G401 (cell line): ENCODE measurements at places on chromosomes 3 and 15.

- DNase-seq, result peak; percentile 76
Measured at GRCh38 chr3:17057321-17057720, 172.6 kb downstream of the PLCL2 start.

GRCh38 chr3:13477943-13478342 lies 2.2 kb upstream of the HDAC11 start:
- DNase-seq, result no peak

DNA sequence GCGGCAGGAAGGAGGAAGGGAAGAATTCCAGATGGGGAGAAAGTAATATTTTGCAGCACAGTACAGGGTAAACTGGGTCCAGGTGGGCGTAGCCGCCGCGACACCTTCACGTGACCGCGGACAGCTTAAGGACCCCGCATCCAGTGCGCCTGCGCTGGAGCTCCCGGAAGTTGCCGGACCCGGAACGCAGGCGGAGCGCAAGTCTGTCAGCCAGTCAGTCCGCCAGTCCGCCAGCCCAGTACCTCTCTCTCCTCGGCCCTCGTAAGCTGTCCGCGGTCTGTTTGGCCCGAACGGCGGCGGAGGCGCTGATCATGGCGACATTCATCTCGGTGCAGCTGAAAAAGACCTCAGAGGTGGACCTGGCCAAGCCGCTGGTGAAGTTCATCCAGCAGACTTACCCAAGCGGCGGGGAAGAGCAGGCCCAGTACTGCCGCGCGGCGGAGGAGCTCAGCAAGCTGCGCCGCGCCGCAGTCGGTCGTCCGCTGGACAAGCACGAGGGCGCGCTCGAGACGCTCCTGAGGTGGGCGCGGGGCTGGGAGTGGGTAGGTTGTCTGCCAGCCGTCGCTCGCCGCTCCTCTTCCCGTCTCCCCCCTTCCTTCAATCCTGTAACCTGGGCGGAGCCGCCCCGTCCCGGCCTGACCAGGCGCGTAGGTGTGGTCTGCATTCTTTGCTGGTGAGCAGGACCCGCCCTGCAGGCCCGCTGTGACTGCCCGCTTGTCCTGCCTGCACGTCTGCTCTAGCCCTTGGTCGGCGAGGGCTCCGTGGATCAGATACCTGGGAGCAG lies at the start of gene PDCD6IP:
PDCD6IP (plus strand) TSS at position 213 of the 784 bp plus-strand sequence; CDS start at position 312, 99 bp downstream.
- peak; percentile 88 for DNase-seq

DNA sequence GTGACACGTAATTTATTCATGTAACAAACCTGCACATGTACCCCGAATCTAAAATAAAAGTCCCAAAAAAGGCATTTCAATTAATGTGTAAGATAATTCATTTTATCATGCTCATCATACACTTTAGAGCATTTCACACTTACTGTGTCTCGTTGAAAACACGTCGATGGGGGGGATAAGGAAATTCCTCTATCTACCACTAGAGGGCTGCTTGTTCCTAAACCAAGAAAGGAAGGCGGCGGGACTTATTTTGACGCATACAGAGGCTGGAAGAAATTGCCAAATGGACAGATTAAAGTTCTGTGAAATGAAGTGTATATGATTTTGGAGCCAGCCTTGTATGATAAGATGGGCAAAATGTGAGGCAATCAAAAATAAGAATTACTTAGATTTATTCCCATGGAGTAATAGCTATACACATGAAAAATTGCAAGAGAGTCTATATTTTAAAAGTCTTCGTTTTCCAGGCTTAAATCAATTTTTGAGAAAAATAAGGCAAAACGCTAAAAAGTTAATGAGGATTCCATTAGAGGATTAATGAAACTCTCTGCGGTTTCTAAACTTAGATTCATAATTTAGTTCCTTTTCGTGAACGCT lies 346.8 kb downstream of the CNTN3 start:
- DNase-seq, result peak; percentile 51

DNA sequence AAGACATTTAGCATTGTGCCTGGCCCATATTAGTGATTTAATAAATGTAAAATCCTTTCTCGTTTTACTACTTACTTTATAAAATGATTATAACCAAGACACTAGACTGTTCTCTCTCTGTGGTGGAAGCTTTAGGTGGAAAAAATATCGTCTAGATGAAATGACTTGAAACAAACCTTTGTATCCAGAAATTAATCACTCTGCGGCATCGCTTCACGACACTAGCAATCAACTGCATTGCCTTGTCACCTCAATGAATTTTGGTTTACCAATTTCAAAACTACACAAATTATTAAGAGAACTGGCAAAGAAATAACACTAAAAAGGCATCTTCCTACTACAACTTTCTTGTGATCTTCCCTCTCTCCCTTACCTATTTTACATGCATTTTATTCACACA lies 627.2 kb upstream of the ROBO1 start:
- no peak for DNase-seq

- no peak for DNase-seq
Measured at GRCh38 chr3:135944831-135945230, 20.7 kb upstream of the PPP2R3A start.

- DNase-seq, result no peak
Measured at GRCh38 chr3:158766364-158766763, 34.1 kb upstream of the RARRES1 start.
